A673 (cell line): ENCODE measurements at places on chromosomes 13 and 19.

DNA sequence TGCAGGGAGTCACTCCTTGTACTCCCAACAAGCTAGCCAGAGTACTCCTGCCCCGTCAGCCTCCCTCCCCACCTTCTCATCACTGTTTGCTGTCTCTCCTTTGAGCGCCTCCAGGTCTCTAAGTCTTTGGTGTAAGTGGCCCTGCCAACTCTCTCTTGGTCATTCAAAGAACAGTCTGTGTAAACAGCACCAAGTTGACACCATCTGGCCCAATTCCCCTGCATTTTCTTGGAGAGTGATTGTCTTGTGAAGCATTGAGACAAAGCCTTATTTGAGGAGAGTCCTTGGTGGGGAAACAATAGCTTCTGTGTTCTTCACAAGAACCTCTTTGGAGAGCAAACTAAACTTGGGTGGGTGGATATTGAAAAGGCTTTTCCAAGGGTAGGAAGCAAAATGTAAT, 114.6 kb upstream of the RNF113B start:
- no peak for DNase-seq

GRCh38 chr19:49676136-49676783, 811 bp upstream of the PRMT1 start:
- peak; percentile 92 for DNase-seq

GRCh38 chr13:103325672-103326071, 259.5 kb upstream of the SLC10A2 start:
- DNase-seq = peak; percentile 40

DNA sequence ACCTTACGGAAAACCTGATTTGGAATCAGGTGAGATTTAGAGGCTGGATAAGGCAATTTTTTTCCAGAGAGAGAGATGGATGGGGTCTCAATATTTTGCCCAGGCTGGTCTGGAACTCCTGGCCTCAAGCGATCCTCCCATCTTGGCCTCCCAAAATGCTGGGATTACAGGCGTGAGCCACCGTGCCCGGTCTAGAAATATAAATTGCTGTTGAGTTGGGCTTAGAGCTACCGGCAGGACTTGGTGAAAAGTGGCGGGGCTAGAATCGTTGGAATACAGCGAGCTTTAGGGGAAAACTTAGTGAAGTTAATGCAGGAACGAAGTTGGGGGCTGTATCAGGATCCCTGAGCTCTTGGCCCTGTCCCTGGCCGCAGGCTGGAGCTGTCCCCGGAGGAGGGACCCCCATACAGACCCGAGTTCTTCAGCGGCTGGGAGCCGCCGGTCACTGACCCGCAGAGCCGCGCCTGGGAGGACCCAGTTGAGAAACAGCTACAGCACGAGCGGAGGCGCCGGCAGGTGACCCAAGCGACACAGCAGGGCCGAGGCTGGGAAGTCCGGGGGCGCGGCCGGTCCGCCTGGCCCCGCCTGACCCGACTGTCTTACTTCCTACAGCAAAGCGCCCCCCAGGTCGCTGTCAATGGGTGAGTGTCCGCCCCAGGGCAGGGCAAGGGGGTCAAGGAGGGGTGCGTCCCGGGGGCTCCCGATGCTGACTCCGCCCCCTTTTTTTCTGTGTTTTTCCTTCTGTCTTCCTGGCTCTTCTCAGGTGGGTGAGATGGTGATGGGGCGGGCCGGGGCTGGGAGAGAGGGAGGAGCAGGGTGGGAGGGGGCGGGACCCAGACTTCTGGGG, 7.6 kb downstream of the EPS8L1 start:
- DNase-seq = no peak
